ENCODE measurements at places on chromosomes 12 and 14.

DNA sequence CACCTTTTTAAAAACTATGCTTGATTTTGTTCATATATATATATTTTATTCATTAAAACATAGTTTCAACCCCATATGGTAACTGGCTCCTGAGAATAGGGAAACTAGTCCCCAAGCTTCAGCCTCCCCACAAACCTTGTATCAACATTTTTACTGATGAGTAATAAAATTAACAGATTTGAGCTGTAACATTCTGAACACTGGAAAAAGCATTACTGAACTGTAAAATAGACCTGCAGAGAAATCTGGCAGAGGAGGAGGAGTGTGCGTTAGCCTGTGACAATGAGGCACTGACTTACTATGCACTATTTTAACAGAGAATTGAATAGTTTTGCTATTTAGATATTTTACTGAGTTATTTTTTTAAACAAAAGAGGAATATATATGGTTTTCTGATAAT is 43.1 kb downstream of the FRS2 start:
- DNase-seq: no peak

DNA sequence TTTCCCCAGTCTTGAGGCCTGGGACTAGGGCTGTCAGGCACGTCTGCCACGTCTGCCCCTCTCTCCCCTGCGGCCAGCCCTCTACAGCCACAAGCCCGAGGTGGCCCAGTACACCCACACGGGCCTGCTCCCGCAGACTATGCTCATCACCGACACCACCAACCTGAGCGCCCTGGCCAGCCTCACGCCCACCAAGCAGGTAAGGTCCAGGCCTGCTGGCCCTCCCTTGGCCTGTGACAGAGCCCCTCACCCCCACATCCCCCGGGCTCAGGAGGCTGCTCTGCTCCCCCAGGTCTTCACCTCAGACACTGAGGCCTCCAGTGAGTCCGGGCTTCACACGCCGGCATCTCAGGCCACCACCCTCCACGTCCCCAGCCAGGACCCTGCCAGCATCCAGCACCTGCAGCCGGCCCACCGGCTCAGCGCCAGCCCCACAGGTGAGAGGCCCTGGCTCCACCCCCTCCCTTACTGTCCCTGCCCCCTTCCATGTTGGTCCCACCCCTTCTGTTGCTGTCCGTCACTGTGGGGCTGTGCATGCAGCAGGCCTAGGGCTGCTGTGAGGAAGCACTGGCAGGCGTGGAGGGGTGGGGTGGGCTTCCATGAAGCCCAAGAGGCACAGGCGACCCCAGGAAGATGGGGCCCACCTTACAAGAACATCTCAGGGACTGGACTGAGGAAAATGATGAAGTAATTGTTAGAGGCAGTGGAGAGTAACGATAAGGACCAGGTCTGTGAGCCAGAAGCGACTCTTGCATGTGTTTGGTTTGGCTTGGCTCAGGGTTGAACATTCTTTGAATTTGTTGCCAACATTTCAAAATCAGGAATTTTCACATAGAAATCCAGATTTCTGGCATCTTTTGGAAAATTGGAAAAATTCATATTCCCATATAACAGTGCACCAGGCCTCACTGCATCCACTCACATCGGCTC is 16.8 kb downstream of the C12orf43 start:
- no peak for DNase-seq

- DNase-seq: peak; percentile 44
Observed at GRCh38 chr14:50001151-50001998, 108.5 kb downstream of the ARF6 start.

DNA sequence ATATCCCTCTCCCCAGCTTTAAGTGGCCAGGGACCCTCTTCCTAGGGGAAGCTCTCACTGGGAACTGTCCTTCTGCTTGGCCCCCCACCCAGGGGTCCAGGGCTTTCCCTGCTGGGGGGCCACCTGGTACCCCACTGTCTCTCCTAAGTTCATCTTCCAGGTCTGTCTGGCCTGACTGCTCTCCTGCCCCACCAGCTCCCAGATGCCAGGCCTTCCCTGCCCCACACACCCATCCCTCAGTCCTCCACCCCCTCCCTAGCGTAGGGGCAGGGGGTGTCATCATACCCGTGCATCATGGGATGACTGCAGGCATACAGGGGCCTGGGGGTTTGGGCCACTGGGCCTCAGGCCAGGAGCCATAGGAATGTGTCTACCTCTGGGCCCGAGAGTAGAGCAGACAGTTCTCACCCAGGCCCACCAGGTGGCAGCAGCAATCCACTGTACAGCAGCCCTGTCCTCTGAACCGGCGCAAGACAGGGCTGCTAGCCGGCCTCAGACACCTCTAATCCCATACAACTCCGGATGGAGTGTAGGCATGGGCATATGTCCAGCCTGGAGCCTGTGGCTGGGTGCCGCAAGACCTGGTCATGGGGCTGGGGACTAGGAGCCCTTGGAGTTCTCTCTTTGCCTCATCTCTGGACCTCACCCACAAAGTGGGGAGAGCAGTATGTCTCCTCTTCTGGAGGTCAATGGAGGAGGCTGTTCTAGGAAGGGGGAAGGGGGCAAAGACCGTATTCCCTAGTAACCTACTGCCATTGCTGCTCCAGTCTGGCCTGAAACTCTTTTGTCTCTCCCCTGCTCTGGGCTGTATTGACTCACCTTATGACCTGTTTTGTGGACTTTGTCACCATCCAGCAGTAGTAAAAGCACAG is 10.0 kb upstream of the SMARCD1 start:
- peak; percentile 63 for DNase-seq

DNA sequence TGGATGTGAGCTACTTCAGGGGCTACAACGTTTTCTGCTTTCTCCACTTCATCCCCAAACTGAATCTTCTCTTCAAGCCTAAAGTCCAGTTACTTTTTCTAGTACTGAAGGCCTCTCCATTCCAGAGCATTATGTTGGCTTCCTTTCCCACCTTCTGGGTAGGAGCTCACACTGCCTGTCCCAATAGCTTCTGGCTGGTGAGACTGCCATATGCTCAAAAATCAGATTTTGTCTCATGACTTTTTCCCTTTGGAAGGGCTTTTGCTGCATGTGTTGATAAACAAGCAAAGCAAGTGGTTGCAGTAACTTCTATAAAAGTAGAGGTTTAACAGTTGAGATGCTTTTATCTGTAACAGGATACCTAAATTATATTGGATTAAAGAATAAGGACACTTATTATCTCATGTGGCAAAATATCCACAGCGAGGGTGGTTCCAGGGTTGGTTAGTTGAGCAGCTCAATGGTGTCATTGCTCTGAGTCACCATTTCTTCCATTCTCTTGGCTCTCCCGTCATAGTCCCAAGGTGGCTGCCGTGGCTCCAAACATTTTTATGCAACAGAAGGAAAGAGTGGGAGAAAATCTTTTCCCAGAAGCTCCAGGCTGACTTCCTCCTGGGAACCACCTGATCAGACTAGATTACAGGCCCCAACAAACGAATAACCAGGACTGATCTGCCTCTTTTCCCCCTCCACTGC is 15.1 kb upstream of the PPFIBP1 start:
- no peak for DNase-seq

DNA sequence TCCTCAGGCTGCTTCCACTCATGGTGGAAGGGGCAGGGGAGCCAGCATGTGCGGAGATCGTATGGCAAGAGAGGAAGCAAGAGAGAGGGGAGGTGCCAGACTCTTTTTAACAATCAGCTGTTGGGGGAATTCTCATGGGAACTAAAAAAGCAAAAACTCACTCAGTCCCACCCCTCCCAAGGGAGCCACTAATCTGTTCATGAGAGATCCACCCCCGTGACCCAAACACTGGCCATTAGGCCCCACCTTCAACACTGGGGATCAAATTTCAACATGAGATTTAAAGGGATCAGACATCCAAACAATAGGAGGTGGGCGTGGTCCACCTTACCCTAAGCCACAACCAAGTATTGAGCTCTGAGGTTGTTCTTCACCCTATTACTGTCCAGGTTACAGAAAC is 375.1 kb downstream of the GRIN2B start:
- no peak for DNase-seq

DNA sequence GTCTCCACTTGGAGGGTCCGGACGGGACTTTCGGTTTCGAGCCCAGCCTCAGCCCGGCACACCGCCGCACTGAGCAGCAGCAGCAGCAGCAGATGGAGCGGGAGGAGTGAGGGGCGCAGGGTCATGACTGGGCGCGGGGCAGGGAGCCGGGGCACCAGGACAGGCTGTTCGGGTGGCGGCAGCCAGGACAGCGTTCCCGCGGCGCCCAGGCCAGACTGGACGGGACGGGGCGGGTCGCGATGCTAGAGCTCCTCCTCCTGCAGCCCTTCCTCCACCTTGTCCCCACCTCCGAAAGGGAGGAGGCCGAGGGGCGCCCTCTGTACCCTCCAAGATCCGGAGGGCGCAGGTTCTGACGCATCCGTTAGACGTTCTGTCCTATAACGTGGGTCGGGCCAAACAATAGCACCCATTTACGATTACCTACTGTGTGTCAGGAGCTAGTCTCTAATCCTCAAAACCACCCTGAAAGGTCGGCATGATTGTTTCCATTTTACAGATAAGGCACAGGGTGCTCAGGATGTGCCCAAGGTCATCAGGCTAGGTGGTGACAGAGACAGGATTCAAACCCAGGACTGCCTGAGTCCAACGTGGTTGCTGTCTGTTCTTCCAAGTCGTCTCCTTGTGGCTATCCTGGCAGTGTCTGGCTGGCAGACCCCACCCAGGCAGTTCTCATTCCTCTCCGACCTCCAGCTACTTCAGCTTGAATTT is at the start of gene FKBP11:
Gene FKBP11, minus strand, starts transcription at position 189 of the 708 bp plus-strand sequence. Its CDS starts 64 bp downstream, at position 125.
- DNase-seq: peak; percentile 58

DNA sequence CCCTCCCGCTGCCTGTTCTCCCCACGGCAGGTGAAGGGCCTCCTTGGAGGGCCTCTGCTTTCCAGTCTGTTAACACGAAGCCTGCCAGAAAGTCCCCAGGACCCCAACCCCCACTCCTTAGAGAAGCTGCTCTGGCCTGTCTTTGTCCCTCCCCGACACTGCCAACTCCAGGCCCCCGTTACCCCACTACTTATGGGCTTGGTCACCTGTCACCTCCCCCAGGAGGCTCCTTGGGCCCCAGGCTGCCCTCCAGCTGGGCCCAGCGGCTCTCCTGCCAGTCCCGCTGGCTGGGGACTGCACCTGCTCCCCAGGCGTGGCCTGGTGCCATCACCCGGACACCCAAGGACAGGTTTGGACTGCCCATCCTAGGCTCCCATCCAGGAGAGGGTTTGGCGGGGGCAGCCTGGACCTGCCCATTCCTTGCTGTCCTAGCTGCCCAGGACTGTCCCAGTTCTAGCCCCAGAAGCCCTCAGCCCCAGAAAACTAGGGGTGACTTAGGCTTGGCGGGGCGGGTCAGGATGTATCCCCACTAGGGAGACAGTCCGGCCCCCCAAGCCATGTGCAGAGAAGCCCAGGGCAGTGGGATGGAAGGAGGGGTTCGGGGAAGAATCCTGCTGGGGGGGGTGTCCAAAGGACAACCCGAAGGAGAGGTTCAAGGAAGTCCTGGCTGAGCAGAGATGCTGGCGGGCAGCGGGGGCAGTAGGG is 155.7 kb upstream of the C14orf180 start:
- no peak for DNase-seq

- no peak for DNase-seq
Observed at GRCh38 chr12:128026696-128027574, 240.0 kb upstream of the TMEM132C start.

GRCh38 chr12:105812366-105812765 is 326.4 kb downstream of the NUAK1 start:
- DNase-seq: no peak

DNA sequence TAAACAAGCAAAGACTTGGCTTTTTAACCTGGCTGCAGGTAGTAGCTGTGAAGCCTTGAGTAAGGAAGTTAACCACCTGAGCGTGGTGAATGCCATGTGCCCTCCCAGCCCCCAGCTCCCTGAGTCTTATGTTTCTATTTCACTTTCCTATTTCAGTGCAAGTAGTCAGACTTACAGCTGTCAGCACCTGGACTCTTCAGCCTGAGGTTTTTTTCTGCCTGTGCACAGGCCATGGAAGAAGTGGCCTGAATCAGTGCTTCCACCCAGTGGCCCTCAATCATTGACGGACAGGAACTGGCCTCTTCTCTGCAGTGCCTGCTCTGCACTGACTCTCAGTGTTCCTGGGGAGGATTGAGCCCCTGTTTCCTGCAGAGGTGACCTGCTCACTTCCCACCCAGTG is 796.4 kb downstream of the MED13L start:
- DNase-seq: no peak

GRCh38 chr14:68566075-68566474 is 226.8 kb downstream of the ZFP36L1 start:
- no peak for DNase-seq

DNA sequence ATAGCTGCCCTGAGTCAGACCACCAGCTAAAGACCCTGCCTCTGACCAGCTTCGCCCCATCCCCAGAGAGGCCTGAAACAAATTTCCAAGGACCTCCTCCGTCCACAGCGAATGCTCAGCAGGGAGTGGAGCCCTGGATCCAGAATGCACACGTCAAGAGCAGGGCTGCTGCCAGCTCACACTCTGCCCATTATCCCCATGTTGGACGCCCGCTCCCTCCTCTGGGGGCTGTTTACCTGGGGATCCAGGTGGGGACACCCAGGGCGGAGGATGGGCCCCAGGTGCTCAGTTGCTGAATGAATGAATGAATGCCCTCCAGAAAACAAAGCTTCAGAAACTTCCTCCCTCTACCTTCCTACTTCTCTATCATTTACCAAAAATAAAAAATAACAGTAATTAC is 18.1 kb downstream of the BCL11B start:
- no peak for DNase-seq

DNA sequence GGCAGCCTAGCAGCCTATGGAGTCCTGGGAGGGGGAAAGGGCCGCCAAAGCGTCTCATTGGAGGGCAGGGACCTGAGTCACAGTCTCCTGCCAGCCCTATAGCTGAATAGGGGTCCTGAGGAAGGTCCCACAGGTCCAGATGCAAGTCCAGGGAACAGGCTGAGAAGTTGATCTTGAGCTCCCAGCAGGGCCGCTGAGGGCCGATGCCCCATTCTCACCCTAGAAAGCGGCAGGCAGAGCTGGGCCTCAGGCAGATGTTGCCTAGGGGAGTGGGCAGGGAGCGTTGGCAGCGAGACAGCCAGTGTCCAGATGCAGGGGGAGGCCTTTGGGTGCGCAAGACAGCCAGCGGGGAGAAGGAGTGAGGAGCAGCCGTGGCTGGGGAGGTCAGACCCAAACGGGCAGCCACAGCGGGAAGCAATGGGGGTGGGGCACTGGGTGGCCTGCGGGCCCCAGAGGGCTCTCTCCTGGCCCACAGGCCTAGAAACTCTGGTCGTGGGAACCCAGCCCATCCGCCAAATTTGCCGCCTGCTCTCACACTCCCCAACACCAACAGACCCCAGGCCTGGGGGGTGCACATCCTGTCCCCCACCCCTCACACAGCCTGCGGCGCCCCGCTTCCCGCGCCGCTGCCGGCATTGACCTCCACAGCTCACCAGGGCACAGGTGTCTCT is 1.1 kb downstream of the HDAC7 start:
- peak; percentile 77 for DNase-seq

All from right kidney (tissue), 9 donors.